ENCODE measurements at places on chromosomes 6 and 20.

- no peak for DNase-seq
These were observed 813.5 kb downstream of the QKI start for GRCh38 chr6:164227952-164228522.

DNA sequence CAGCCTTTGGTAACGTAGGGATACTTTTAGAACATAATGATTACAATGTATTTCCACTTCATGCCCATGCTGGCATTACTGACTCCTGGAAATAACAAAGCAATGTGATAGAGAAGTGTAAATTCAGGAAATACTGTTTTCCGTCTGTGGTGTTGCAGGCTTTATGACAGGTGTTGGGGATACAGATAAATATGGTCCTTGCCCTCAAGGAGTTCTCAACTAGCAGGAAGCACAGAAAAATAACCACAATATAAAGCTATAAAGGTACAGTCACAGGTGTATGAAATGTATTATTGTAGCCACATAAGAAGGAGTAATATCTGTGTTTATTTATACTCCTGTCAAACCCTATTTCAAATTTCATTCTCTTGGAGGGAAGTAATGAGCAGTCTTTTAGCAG is 12.9 kb upstream of the LAMP5 start:
- DNase-seq = no peak

DNA sequence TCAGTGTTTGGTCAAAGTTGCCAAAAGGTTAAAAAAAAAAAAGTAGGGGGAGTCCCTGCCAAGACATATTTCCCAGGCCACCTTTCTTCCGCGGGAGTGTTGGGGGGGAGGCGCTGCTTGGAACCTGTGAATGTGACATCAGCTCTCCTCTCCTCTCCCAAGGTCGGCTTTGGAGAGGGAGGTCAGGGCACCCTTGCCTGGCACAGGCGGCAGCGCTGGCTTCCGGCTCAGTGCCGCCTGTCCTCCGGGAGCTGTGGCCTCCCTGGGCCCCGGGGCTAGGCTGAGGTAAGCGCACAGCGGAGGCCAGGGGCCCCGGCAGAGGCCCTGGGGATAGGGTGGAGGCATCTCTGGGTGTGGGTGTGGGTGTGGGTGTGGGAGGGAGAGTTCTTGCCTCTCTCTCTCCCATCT is 1.9 kb upstream of the EDN1 start:
- no peak for DNase-seq

DNA sequence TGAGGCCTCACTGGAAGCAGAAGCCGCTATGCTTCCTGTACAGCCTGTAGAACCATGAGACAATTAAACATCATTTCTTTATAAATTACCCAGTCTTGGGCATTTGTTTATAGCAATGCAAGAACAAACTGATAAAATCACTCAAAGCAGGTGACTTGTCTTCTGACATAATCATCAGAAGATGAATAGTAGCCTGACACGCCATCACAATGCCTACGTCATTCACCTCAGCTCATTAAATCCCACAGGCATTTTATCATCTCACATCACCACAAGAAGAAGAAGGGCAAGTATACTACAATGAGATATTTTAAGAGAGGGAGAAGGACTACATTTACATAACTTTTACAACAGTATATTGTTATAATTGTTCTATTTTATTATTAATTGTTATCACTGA is 3.1 kb upstream of the CAP2 start:
- no peak for DNase-seq

- no peak for DNase-seq
These were observed 29.9 kb downstream of the KIF13A start for GRCh38 chr6:17957498-17957897.

DNA sequence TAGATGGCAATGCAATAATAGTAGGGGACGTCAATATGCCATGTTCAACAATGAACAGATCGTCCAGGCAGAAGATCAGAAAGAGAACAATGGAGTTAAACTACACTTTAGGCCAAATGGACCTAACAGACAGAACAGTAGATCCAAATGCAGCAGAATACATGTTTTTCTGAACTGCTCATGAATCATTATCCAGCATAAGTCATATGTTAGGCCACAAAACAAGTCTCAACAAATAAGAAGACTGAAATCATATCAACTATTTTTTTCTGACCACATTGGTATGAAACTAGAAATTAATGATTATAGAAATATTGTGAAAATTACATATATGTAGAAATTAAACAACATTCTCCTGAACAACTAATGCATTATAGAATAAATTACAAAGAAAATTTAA is 10.2 kb upstream of the DEFB125 start:
- DNase-seq = no peak

- no peak for DNase-seq
These were observed 12.9 kb downstream of the SALL4 start for GRCh38 chr20:51789434-51789833.

DNA sequence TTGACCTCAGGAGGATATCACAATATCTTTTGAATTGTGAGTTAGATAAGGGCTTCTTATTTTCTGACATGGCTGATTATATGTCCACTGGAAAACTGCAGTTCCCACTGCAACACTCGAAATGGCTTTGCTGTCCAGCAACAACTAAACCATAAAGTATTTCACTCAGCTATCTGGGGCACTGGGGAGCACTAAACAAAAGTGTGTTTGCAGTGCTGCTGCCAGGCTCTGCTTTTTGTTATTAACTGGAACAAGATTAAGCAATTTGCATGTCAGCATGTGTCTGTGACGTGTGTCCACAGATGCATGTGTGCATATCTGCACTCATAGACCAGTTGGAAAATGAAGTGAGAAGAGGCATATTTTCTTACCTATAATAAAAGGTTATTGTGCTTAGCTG is 107.8 kb upstream of the CCN2 start:
- DNase-seq = no peak

DNA sequence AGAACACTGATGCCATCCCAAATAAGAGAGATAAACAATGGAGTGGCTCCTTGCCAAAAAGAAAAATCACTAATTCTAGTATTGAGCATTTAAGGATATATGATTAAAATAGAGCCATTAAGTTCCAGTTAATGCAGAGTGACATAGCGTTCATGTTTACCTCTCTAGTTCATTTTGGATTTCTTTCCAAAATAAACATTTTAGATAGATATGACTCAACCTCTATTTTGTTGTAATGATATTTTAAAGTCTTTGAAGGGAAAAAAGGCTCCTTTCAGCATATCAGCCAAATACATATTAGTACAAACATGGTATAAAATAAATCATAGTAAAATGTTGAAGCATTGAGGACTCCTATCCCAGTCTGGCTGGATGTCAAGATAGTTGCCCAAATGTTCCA is 33.4 kb downstream of the RWDD2A start:
- DNase-seq = no peak

GRCh38 chr20:64000906-64001305 is 20.0 kb downstream of the PRPF6 start:
- no peak for DNase-seq

Data from stimulated activated CD4-positive, alpha-beta T cell treated with anti-CD3 and anti-CD28 coated beads, Interleukin-15, amount 100 ng/mL, for 48 hours (primary cell).